ENCODE measurements at places on chromosomes 1 and 21. TPM values are rescaled to one million over a fixed set of nuclear protein-coding genes. Genes with fewer than 3 reads are reported as not detected.

GRCh38 chr1:31010086-31010989, 55.2 kb downstream of the PUM1 start:
- DNase-seq, result no peak

DNA sequence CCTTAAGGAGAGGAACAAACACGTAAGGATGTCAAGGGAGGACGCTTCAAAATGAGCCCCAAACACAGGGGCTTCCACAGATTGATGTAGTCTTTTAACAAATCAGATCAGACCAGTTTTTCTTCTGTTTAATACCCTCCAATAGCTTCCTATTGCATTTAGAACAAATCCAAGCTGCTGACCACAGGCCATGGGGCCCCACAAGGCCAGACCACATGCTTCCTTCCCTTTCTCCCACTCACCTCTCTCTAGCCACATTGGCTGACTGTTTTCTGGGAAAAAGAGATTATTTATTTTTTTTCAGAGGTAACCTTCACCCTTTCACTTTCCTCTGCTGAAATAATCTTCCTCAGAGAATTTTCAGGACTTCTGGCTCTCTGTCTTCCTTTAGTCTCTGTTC, 380.6 kb downstream of the SIPA1L2 start:
- DNase-seq, result no peak

- DNase-seq, result no peak
These were observed 49.8 kb downstream of the PTGER3 start for GRCh38 chr1:70997793-70998192.

DNA sequence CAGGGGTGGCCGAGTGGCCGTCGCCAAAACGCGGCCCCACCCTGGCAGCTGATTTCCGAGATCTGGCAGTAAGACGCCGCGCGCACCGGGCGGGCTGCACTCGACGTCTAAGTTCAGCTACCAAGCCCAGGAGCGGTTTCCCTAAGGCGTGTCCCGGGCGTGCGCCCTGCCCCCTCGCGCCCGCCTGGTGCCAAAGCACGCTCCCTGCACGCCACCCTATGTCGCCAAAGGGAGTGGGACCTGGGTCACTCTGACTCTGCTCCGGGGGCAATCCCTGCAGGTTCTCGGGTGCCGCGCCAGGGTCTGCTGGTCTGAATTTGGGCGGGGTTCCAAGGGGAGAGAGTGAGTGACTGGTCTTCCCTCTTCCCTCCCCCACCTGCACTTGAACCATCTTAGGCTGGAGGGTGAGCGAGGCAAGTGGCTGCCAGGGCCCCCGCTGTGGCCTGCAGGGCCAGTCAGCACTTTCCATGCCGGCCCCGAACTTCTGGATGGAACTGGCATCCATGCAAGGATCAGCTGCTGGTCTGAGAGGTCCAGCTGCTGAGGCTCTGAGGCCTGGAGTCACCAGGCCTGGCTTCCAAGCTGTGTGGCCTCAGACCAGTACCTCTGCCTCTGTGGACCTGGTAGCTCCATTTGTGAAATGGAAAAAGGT, at the start of gene LRRC38:
LRRC38 (minus strand) TSS at position 109 of the 652 bp plus-strand sequence. CDS start 410 bp downstream, outside the sequence.
- peak; percentile 59 for DNase-seq

The ERICH3 gene
- not detected for total RNA-seq

The FCRL1 gene
- not detected for total RNA-seq

All from MG63 (cell line).